ENCODE measurements at places on chromosomes 7 and 10.

- no peak for DNase-seq
Measured at GRCh38 chr7:120274482-120274881, 1.5 kb downstream of the KCND2 start.

DNA sequence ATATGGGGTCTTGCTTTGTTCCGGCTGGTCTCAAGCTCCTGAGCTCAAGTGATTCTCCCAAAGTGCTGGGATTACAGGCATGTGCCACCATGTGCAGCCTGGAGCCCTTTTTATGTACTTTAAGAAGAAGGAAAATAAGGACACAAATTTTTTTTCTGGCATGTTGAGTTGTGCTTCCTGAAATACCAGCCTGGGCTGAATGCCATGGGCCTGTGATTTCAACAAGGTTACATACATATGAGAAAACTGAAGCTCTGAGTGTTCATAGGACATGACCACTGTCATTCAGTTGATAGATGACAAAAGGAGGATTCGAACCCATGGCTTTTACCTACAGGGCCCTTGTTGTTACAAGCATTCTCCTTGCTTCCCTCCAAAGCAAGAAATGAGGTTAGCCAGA is 36.1 kb downstream of the ST8SIA6 start:
- no peak for DNase-seq

- DNase-seq = no peak
Measured at GRCh38 chr10:44899450-44900080, 11.6 kb upstream of the TMEM72 start.

DNA sequence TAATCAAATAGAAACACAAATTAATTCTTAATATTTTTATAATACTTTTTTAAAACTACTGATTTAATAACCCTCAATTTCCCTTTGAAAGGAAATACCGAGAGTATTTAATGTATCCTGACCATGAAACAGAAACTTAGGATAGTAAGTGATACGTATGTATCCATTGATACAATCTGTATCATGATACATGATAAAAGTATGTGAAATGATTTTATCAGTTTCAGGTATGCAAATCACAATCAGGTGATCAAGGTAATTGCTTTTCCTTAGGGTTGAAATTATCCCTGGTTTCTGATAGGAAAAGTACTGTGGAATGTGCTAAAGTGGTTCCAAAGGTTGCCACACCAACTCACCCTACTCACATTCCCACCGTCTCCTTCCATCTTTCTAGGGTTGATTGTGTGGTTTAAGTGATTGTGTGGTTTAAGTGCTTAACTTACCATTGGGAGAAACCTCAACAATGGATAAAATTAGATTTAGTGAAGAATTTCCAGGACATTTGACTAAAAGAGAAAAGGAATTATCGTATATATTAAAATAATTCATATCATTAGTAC is 138.3 kb downstream of the LRRN3 start:
- DNase-seq = no peak

DNA sequence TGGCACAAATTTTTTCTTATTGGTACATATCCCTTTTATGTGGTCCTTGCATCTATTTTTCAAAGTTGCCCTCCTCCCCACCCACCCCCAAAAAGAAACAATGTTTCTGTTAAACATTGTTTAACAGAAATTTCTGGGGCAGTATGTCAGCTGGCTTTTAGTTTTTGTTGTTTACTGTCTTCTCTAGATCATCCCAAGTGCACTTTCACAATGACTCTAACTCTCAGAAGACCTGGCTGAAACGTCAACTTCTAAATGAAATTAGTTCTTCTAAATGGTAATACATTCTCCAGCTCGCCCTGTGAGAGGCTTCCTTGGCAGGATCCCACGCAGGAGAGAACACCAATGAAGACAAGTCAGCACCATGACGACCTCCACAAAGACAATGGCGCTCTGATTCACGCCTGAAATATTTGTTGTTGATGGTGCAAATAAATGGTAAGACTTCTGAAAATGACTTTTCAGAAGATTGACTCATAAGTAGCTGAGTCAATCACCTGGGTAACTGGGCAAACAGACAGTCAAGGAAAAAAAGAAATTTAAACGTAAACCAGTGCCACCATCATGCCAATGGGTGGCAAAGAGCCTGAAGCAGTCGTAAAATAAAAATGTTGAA is 293.7 kb downstream of the FZD1 start:
- no peak for DNase-seq

DNA sequence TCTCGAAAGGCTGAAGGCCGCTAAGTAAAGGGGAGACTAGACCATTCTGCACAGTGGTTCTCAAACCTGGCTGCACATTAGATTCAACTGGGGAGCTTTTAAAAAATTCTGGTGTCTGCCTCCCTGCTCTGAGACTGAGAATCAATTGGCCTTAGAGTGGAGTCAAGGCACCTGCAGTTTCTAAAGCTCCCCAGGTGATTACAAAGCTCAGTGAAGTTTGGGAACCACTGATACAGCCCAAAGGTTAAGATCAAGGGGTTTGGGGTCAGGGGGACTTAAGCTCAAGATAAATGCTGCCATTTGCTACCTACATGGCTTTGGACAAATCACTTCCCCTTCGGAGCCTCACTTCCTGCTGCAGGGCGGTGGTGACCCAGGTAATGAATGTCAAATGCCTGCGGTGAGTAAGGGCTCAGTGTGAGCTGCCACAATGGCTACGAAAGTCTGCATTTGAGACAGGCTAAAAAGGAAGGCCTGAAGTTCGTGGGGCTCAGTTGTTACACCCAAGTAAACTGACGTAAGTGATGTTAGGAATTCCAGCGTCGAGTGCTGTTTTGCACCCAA is 72.3 kb downstream of the TLL2 start:
- peak; percentile 49 for DNase-seq

DNA sequence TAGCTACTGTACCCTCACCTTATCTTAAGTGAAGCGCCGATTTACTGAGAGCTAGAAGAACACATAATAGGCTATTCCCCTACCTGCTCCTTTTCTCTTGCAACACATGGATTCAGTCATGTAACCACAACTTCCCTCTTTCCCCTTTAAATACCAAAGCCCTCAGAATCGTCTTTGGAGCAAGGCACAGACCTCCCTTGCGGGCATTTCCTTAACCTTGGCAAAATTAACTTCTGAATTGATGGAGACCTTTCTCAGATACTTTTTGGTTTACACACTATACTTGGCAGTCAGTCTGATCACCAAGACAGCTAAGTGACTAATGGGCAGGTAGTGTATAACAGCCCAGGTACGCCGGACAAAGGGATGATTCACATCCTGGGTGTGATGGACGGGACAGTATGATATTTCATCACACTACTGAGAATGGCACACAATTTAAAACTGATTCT is 72.7 kb upstream of the SEC61G start:
- DNase-seq = no peak

GRCh38 chr7:151849008-151849878 is 27.7 kb downstream of the PRKAG2 start:
- DNase-seq = no peak

GRCh38 chr7:51009716-51010496 is 227.2 kb upstream of the GRB10 start:
- peak; percentile 29 for DNase-seq

GRCh38 chr10:110758128-110758765 is 113.5 kb upstream of the PDCD4 start:
- DNase-seq = no peak

- DNase-seq = no peak
Measured at GRCh38 chr10:81095238-81095637, 557.5 kb downstream of the SH2D4B start.

DNA sequence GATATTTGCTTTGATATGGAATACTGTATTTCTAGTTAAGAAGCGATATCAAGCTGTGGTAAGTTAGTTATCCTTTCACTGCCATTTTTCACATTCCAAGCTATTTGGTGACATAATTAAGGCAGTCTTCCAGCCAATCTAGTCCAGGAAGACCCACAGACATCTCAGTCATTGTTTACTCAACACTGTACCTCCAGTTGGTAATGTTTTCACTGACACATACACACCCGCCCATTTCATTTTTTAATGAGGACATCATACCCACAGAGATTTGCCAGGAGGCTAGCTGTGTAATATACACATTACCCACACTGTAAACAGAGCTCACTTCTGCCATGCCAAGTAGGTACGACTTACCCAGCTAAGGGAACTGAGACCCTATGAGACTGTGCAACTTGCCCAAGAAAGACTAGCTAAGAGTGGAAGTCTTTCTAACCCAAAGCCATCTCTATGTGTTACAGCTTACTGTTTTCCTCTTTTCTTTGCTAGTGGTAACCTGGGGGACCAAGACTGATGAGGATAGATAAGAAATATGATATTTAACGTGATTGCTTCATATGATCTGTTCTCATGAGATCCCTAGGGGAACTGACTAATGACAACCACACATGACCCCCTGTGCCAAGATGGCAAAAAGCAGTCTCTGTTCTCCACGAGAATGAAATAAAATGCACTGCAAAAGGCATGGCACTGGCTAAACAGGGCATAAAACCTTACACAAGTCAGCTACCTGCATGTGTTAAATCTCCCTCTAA is 179.0 kb downstream of the DGKI start:
- no peak for DNase-seq

DNA sequence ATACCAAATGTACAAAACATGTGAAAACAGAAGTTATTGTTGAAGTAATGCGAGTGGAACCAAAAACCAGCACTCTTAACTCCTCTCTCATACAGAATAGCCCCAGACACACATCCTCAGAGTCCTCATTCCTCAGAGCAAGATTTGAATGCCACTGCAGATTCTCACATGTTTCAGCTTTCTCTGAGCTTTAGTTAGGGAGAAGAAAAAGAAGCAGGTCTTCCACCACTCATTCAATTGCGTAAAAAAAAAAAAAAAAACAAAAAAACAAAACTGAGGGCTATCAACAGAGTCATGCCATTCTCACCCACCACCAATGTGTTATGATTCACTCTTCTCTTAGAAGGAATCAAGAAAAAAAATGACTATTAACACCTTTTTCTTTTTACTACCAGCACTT is 287.7 kb downstream of the IPMK start:
- no peak for DNase-seq

- no peak for DNase-seq
Measured at GRCh38 chr10:81104494-81104893, 566.8 kb downstream of the SH2D4B start.

- DNase-seq = no peak
Measured at GRCh38 chr10:48194830-48195229, 79.7 kb downstream of the FRMPD2 start.

- DNase-seq = no peak
Measured at GRCh38 chr10:112039823-112040222, 143.7 kb downstream of the GPAM start.

DNA sequence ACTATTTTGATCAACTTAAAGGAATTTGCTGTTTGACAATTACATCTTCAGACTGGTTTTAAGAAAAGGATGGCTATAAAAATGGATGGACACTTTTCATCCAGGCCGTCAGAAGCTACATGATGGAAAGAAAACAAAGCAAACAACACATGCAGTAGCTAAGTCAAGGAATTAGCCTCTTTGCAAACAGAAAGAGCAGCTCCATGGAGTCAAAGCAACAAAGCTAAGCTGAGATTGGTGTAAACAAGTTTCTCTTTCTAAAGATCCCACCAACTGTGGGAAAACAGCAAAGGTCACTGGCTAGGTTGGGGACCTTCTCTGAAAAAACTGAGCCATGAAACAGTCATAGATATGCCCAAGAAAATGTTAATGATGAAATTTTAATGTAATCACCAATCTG is 98.9 kb downstream of the RNF133 start:
- no peak for DNase-seq

GRCh38 chr7:1567896-1568510 is 1.8 kb downstream of the PSMG3 start:
- no peak for DNase-seq

GRCh38 chr10:82742478-82742877 is 867.5 kb downstream of the NRG3 start:
- DNase-seq = no peak

- no peak for DNase-seq
Measured at GRCh38 chr7:29457565-29458011, 106.0 kb upstream of the PRR15 start.

DNA sequence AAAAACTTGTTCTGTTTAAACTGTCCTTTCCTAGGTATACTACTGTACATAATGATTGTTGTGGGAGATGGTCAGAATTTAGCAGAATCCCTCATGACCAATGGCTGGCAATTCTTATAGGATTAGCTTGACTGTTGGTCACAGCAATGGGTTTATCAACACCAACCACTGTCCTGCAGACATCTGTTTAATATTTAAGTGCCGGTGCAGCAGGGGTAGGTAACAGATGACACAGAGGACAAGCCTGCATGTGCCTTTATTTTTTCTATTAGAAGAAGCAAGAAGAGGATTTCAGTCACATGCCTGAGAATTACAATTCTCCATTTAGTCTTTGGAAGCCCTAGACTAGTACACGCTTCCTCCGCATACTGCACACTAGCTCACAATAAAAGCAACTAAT is 48.4 kb downstream of the CCDC6 start:
- DNase-seq = no peak

DNA sequence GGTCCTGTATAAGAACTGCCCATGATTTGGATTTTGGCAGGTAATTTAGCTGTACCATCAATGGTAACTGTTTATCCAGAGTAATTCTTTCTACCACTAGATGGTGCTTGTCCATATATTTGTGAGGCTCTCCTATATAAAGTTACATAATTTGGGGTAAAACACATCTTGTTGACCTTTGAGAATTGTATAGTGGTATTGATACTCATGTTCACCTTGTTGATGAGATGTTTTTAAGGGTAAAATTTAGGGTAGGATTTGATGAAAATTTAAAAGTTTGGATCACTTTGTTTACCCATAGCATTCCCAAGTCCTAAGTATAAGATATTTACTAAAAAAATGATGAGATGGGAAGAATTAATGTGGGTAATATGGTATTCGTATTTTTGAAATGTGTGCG is 31.6 kb downstream of the ST7 start:
- DNase-seq = no peak

GRCh38 chr10:3060481-3060889 is 6.9 kb upstream of the PFKP start:
- no peak for DNase-seq

DNA sequence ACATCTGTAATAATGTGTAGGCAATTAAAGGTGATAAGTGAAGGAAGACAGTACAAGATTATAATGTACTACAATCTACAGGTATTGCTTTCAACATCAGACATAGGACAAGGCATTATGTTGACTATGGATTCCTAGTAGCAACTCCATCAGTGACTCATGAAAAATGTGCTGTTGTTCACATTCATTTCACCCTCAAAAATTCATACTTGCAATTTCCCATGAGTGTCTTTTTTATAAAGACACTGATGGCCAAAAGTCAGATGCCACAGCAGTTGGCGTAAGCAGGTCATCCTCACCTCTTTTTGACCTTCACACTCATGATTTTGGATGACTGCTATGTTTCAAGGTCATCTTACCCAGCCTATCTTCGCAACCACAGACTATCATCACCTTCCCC is 100.0 kb upstream of the AMPH start:
- no peak for DNase-seq

DNA sequence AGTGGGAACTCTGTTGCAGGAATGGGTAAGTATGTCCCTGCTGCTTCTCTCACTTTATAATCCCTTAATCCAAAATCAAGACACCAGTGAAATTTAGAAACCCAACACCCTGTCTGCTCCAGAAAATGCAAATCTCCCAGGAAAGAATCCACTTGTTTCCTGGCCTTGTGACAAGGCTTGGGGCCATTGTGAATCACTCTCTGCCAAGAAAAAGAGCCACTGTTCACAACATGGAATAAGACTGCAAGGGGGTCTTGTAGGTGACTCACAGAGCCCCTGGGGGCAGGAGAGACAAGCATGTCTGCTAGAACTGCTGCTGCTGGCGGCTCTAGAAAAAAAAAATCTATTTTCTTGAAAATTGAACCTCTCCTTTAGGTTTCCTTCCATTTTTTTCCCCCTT is 191.2 kb downstream of the SORCS1 start:
- no peak for DNase-seq
